ENCODE measurements at places on chromosomes 6 and 20. TPM values are rescaled to one million over a fixed set of nuclear protein-coding genes. Genes with fewer than 3 reads are reported as not detected.

- H3K36me3 ChIP-seq: no peaks in the 10 kb centered on the region
- no peak overlapping the region for H3K4me3 ChIP-seq
- DNase-seq: no peak
- no peaks in the 10 kb centered on the region for H3K4me1 ChIP-seq
Measured at GRCh38 chr20:24199501-24199900, 210.9 kb upstream of the GGTLC1 start.

Gene GRIK2
- 0.26 TPM for polyA plus RNA-seq

- H3K27me3 ChIP-seq: no peaks in the 10 kb centered on the region
- DNase-seq: no peak
- no peak overlapping the region for H3K27ac ChIP-seq
- no peaks in the 10 kb centered on the region for H3K36me3 ChIP-seq
- no peak overlapping the region for H3K4me3 ChIP-seq
Measured at GRCh38 chr6:47633141-47633540, 65.2 kb upstream of the ADGRF4 start.

DNA sequence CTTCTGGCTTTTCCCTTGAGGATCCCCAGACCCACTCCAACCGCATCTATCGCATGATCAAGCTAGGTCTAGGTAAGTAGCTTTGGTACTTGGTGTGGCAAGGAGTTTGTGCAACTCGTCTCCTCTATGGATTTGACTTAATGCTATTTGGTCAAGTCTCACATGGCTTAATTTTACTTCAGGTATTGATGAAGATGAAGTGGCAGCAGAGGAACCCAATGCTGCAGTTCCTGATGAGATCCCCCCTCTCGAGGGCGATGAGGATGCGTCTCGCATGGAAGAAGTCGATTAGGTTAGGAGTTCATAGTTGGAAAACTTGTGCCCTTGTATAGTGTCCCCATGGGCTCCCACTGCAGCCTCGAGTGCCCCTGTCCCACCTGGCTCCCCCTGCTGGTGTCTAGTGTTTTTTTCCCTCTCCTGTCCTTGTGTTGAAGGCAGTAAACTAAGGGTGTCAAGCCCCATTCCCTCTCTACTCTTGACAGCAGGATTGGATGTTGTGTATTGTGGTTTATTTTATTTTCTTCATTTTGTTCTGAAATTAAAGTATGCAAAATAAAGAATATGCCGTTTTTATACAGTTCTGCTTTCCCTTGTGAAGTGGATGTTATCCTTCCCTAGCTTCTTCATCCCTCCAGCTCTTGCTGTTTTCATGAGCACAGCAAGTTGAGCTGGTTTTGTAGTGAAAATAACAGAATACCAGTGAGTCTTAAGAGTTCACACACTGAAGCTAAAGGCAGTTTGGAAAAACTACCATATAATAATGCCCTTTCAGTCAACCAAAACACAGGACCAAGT lies 3.8 kb downstream of the SLC35B2 start:
- H3K36me3 ChIP-seq: peaks cover 50% of the 10 kb centered on the region
- DNase-seq: no peak
- H3K27me3 ChIP-seq: no peaks in the 10 kb centered on the region

Gene TNFRSF21
- 94.8 TPM for polyA plus RNA-seq

DNA sequence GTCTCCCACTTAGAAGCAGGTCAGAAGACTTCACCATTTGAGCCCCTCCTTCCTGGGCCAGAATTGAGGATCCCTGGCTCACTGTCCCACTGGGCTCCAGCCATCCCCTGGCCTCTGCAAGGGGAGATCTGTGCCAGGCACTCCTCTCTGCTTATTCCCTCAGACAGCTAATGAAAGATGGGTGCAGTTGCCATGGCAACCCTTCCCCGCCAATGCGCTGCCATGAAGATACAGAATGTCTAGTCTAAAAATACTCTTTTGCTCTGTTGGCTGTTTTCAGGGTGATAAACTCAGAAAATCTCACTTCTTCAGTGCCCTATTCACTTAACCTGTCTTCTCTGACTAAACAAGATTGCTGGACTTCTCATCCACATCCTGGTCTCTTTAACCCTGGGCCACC lies 13.6 kb upstream of the TTLL2 start:
- no peaks in the 10 kb centered on the region for H3K36me3 ChIP-seq
- H3K4me1 ChIP-seq: no peaks in the 10 kb centered on the region
- H3K27me3 ChIP-seq: peaks cover 2% of the 10 kb centered on the region
- no peak overlapping the region for H3K4me3 ChIP-seq
